ENCODE measurements at places on chromosomes 7 and 10. TPM values are rescaled to one million over a fixed set of nuclear protein-coding genes. Genes with fewer than 3 reads are reported as not detected.

DNA sequence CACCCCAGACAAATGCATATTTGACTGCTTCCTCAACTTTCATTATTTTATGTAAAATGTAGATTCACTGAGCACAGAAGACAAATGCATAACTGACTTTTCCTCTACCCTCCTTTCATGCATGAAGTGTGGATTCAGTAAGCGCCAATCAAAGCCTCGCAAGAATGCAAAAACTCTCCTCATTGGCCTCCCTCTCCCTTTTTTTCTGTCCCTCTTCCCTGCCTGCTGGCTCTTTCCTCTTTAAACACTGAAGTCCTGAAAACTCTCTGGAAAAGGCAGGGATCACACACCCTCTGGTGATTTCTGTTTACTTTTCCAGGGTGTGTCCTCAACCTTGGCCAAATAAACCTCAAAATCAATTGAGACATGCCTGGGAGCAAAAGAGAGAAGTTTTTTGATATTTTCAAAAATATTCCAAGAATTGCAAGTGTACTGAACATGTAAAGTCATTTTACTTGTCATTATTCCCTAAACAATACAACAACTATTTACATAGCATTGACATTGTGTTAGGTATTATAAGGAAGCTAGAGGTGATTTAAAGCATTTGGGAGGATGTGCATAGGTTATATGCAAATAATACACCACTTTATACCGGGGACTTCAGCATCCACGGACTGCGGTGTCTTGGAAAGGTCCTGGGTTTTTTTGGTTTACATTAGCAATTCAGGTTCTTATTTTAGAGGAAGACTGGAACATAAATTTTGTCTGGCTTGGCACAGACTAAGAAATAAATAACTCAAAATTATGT, 71.4 kb downstream of the SEC61G start:
- H3K4me1 ChIP-seq = peaks cover 15% of the 10 kb centered on the region
- H3K36me3 ChIP-seq = no peaks in the 10 kb centered on the region
- H3K27ac ChIP-seq = no peak overlapping the region
- no peaks in the 10 kb centered on the region for H3K27me3 ChIP-seq

GRCh38 chr7:122724366-122724765, 21.6 kb upstream of the RNF148 start:
- no peak for DNase-seq
- H3K36me3 ChIP-seq = no peaks in the 10 kb centered on the region
- H3K27ac ChIP-seq = no peak overlapping the region

DNA sequence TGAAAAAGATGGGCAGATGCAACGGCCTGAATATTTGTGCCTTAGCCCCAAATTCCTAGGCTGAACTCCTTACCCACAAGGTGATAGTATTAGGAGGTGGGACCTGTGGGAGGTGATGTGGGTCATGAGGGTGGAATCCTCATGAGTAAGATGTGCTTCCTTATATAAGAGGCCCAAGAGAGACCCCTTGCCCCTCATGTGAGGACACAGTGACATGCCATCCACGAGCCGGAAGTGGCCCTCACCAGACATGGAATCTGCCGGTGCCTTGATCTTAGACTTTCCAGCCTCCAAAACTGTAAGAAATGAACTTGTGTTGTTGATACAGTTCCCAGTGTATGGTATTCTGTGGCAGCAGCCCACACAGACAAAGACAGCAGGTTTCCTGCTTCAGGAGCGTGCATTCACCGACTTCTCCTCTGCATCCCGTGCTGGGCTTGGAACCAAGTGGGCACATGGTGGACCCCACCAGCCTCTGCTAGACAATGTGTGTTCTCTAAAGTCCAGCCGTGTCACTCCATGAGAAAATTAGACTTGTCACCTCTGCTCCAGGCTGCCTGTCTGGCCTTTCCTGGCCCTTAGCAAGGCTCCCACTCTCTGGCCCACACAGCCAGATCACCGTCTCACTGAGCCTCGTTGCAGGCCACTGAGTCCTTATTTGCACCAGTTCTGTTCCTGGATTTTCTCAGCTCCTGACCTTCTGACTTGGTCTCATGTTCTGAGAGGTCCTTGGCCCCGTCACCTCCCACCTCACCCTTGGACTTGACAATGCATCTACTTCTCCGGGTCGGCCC, 52.9 kb upstream of the CACUL1 start:
- no peaks in the 10 kb centered on the region for H3K36me3 ChIP-seq
- H3K27me3 ChIP-seq = no peaks in the 10 kb centered on the region
- DNase-seq = no peak
- peaks cover 2% of the 10 kb centered on the region for H3K4me1 ChIP-seq

- H3K27ac ChIP-seq = peak overlapping the region; percentile 88
- peaks cover 39% of the 10 kb centered on the region for H3K4me1 ChIP-seq
- DNase-seq = no peak
- H3K4me3 ChIP-seq = no peak overlapping the region
- no peaks in the 10 kb centered on the region for H3K36me3 ChIP-seq
Measured at GRCh38 chr10:28284126-28284525, 18.7 kb downstream of the MPP7 start.

DNA sequence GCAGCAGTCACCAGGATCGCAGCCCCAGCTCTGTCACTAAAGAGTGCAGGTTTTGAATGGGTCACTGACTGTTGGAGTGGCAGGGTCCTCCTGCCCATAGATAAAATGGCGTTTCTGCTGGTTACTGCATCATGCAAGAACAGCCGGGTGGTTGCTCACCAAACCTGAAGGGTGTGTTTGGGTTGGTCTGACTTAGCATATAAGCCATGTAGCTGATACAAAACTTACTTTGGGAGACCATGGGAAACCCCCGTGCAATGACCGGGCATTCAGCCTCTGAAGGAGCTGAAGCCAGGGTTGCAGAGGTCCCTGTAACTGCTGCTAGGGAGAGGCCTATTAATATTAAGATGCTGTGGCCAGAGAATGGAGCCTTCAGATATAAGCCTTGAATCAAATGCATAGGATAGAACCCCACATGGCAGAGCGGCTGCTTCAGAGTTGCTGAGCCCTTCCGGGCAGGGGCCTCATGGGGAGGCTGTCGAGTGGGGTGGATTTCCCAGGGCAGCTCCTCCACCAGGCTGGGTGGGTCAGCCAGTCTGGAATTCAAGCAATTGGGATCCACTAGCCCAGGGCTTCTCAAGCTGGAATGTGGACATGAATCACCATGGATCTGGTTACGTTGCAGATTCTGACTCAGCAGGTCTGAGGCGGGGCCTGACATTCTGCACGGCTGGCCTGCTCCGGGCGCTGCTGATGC, 70.9 kb upstream of the CTBP2 start:
- H3K27me3 ChIP-seq = no peaks in the 10 kb centered on the region
- no peaks in the 10 kb centered on the region for H3K36me3 ChIP-seq
- no peak for DNase-seq
- H3K4me1 ChIP-seq = peaks cover 16% of the 10 kb centered on the region
- H3K27ac ChIP-seq = no peak overlapping the region

- H3K27me3 ChIP-seq = no peaks in the 10 kb centered on the region
- DNase-seq = no peak
- no peak overlapping the region for H3K4me3 ChIP-seq
- no peaks in the 10 kb centered on the region for H3K36me3 ChIP-seq
Measured at GRCh38 chr10:4661511-4662255, 164.3 kb upstream of the AKR1E2 start.

GRCh38 chr10:132905661-132906060, 36.7 kb downstream of the CFAP46 start:
- no peak for DNase-seq
- H3K27me3 ChIP-seq = peaks cover 33% of the 10 kb centered on the region
- H3K27ac ChIP-seq = no peak overlapping the region
- no peaks in the 10 kb centered on the region for H3K4me1 ChIP-seq
- H3K36me3 ChIP-seq = no peaks in the 10 kb centered on the region
- H3K4me3 ChIP-seq = no peak overlapping the region

DNA sequence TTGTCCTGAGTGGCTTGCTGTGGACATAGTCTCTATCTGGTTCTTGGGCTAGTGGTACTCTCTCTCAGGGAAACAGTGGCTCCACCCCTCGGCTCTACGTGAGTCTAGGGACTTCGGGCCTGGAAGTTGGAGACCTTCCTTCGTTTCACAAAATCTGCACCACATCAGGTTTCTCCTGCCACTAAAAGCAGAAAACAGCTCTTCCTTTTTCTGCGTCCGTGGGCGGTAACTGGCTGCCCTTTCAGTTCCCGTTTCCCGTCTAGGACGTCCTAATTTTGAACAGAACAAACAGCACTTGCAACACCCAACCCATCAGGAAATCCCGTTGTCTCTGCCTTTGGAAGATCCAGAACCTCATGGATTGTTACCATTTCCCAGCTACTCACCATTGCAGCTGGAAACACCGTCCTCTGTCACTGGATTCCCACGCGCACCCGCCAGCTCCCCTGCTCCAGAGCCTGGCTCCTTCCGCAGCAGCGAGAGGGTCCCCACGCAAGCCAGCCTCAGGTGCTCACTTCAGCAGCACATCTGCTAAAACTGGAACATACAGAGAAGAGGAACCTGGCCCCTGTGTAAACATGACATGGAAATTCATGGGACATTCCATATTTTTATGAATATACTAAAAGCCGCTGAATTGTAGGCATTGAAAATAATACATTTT, 311.4 kb upstream of the AKR1E2 start:
- peaks cover 23% of the 10 kb centered on the region for H3K4me1 ChIP-seq
- H3K27ac ChIP-seq = no peak overlapping the region
- no peaks in the 10 kb centered on the region for H3K27me3 ChIP-seq
- no peaks in the 10 kb centered on the region for H3K36me3 ChIP-seq
- H3K4me3 ChIP-seq = no peak overlapping the region

DNA sequence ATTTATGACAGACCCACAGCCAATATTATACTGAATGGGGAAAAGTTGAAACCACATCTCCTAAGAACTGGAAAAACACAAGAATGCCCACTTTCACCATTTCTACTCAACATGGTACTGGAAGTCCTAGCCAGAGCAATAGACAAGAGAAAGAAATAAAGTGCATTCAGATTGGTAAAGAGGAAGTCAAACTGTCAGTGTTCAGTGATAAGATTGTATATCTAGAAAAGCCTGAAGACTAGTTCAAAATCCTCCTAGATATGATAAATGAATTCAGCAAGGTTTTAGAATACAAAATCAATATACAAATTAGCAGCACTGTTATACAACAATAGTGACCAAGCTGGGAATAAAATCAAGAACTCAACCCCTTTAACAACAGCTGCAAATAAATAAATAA, 6.9 kb upstream of the ZNF138 start:
- DNase-seq = no peak
- H3K4me1 ChIP-seq = no peaks in the 10 kb centered on the region
- H3K36me3 ChIP-seq = peaks cover 4% of the 10 kb centered on the region
- no peaks in the 10 kb centered on the region for H3K27me3 ChIP-seq

GRCh38 chr10:11782793-11783557, 40.2 kb upstream of the PROSER2 start:
- no peak overlapping the region for H3K4me3 ChIP-seq
- H3K27ac ChIP-seq = no peak overlapping the region
- H3K4me1 ChIP-seq = no peaks in the 10 kb centered on the region
- peaks cover 11% of the 10 kb centered on the region for H3K27me3 ChIP-seq

GRCh38 chr7:129359638-129360037, 74.6 kb upstream of the STRIP2 start:
- no peaks in the 10 kb centered on the region for H3K27me3 ChIP-seq
- no peaks in the 10 kb centered on the region for H3K4me1 ChIP-seq
- H3K36me3 ChIP-seq = no peaks in the 10 kb centered on the region
- no peak for DNase-seq

DNA sequence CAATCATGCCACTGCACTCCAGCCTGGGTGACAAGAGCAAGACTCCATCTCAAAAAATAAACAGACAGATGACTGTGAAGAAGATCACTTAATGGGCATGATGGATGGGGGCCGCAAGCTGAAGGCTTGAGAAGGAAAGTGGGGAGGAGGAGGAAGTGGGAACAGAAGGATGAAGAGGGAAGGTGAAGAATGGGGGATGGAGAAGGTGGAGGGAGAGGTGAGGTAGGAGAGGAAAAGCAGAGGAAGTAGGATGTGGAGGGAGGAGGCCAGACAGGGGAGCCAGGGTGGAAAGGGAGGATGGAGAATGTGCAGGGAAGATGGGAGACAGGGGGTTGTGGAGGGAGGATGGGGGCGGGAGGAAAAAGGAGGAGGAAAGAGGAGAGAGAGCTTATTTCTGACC, 68.8 kb downstream of the SVOPL start:
- peaks cover 9% of the 10 kb centered on the region for H3K4me1 ChIP-seq
- H3K4me3 ChIP-seq = no peak overlapping the region
- H3K27me3 ChIP-seq = no peaks in the 10 kb centered on the region
- no peaks in the 10 kb centered on the region for H3K36me3 ChIP-seq
- no peak for DNase-seq

GRCh38 chr7:27312820-27313219, 70.2 kb downstream of the EVX1 start:
- H3K36me3 ChIP-seq = no peaks in the 10 kb centered on the region
- H3K27ac ChIP-seq = peak overlapping the region; percentile 84
- no peak overlapping the region for H3K4me3 ChIP-seq
- no peaks in the 10 kb centered on the region for H3K27me3 ChIP-seq

DNA sequence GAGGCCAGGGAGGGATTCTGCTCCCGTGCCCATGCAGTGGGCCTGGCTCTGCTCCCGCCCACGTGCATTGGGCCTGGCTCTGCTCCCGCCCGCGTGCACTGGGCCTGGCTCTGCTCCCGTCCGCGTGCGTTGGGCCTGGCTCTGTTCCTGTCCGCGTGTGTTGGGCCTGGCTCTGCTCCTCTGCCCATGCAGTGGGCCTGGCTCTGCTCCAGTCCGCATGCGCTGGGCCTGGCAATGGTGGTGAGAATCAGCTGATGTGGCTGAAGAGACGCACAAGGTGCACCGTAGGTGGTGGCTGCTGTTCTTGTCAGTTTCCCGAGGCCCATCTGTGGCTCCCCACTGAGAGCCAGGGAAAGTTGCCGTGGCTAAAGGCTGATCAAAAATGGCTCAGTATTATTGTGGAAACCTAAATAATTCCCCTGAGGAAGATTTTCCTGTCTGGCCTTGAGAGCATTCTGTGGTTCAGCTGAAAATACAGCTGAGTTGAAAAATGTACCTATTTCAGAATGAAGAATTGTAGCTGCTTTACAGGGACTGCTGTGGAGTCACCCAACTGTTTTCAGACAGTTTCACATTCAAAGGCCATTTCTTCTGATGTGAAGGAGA, 572.4 kb downstream of the GLRX3 start:
- peaks cover 9% of the 10 kb centered on the region for H3K27me3 ChIP-seq
- H3K36me3 ChIP-seq = no peaks in the 10 kb centered on the region
- H3K4me3 ChIP-seq = no peak overlapping the region
- peaks cover 21% of the 10 kb centered on the region for H3K4me1 ChIP-seq
- H3K27ac ChIP-seq = no peak overlapping the region

The RSPH10B2 gene
- total RNA-seq = 0.95 TPM

The IGFBP3 gene
- 1,171 TPM for total RNA-seq

The OR6V1 gene
- total RNA-seq = not detected

The GET4 gene
- 67.9 TPM for total RNA-seq

The ITIH2 gene
- total RNA-seq = not detected

The OPALIN gene
- total RNA-seq = not detected

Data from mesothelial cell of epicardium (in vitro differentiated cells).